Epithelial cell of esophagus (primary cell): ENCODE measurements at places on chromosomes 1 and 21.

- DNase-seq, result no peak
Observed at GRCh38 chr1:45331436-45332345, 5.0 kb downstream of the HPDL start.

- DNase-seq, result no peak
Observed at GRCh38 chr1:178938101-178938958, 67.5 kb upstream of the ANGPTL1 start.

- DNase-seq, result no peak
Observed at GRCh38 chr1:235995511-235995910, 69.4 kb downstream of the NID1 start.

DNA sequence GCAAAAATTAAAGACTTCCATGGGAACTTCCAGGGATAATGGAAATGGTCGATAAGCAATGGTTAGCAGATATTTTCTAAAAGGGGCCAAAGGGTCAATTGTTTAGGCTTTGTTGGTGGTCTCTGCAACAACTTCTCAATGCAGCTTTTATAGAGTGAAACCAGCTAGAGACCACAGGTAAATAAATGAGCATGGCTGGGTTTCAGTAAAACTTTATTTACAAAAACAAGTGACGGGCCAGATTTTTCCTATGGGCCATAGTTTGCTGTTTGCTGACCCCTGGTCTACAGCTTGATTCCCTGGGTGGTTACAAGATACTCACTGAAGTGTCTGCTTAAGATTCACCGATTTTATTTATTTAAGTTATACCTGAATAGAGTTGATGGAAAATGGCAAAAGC lies 22.6 kb upstream of the PRDM15 start:
- no peak for DNase-seq

GRCh38 chr1:26358411-26359384 lies 4.8 kb upstream of the CRYBG2 start:
- peak; percentile 98 for DNase-seq

DNA sequence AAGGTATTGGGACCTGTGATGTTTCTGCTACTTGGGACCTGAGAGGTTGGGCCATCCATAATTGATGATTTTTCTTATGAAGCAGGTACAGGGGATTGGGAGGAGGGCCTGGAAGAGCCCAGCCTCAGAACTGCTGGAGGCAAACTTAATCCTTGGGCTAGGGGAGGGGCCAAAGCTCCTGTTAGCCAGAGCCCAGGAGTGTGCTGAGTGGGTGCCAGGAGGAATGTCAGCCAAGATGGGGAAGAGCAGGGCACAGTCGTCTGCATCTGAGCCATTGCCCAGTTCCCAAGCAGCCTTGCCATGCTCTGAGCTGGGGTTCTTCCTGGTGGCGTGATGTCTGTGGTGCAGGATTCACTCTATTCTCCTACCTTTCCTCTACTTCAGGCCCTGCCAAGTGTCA lies 5.8 kb downstream of the MAPKAPK2 start:
- no peak for DNase-seq

GRCh38 chr1:206608108-206608698 lies 4.1 kb downstream of the EIF2D start:
- peak; percentile 63 for DNase-seq

- peak; percentile 84 for DNase-seq
Observed at GRCh38 chr1:59333626-59334277, 36.9 kb downstream of the FGGY start.

- DNase-seq, result no peak
Observed at GRCh38 chr21:45248893-45249381, 38.8 kb downstream of the POFUT2 start.
